Left lobe of liver (tissue), 2 donors: ENCODE measurements at places on chromosomes 11 and 22. TPM values are rescaled to one million over a fixed set of nuclear protein-coding genes. Genes with fewer than 3 reads are reported as not detected.

The TBX10 gene
- total RNA-seq: 0.15 TPM

The OR52H1 gene
- total RNA-seq: 0.18 TPM

The CBLIF gene
- not detected for total RNA-seq

The INPP5J gene
- total RNA-seq: 0.25 TPM

The MS4A4E gene
- total RNA-seq: 2.3 TPM

The C11orf91 gene
- not detected for total RNA-seq

The SPDYC gene
- 1.2 TPM for total RNA-seq

The OR8A1 gene
- not detected for total RNA-seq

The TRPM5 gene
- not detected for total RNA-seq

The CYTH4 gene
- 5.2 TPM for total RNA-seq

The RANBP1 gene
- total RNA-seq: 47.0 TPM

The MYO18B gene
- total RNA-seq: not detected

The OR5B21 gene
- not detected for total RNA-seq
